ENCODE measurements at places on chromosomes 7 and 10.

GRCh38 chr7:95303013-95303905 is 21.1 kb downstream of the PON1 start:
- no peak for DNase-seq

DNA sequence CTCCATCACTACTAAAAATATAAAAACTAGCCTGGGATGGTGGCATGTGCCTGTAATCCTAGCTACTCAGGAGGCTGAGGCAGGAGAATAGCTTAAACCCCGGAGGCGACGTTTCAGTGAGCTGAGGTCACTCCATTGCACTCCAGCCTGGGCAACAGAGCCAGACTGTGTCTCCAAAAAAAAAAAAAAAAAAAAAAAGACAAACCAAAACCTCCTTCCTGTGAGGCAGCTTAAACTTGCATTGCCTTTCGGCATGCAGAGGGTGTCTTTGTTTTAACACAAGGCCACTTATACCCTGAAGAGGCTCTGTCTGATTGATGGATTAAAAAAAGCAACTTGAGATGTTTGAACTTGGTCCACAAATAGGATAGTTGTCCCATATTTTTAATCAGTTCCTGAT is 128.4 kb upstream of the RSU1 start:
- no peak for DNase-seq

GRCh38 chr7:150824379-150825177 is 24.0 kb downstream of the TMEM176A start:
- no peak for DNase-seq

GRCh38 chr7:21653623-21654022 is 110.8 kb downstream of the DNAH11 start:
- DNase-seq, result no peak

DNA sequence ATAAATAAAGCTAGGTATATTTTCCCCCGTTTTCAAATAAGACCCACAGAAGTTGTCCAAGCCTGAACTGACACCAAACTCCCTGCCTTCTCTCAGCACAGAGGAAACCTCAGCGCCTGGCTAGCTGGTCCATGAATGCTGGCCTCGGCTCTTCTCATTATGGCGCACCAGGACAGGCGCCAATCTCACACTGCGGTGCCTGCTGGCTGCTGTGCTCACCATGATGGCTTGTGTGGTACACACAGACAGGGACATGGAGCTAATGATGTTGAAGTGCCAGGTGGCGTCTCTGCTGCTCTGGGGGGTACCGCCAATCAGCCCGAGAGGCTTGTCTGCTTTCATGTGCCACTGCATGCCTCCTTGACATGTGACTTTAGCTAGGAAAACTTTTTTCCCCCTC is 43.2 kb upstream of the USP6NL start:
- DNase-seq, result no peak

GRCh38 chr10:99768556-99768955 is 13.9 kb upstream of the ABCC2 start:
- no peak for DNase-seq

DNA sequence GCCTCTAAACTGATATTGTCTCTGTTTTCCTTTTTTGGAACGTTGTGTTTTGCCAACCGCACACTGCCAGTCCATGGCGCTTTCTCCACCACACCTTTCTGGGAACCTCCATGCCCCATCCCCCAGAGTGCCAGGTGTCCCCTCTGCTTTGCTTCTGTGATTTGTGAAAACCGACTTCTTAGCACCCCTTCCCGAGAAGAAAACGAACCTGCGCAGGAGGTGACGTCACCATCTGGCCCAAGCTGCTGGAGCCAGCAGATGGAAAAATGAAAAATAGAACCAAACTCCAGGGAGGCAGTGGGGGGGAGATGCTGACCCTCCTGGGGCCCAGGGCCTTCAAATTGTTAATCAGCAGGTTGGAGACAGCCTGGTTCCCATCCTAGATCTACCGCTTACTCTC is 103.8 kb downstream of the HTR5A start:
- no peak for DNase-seq

GRCh38 chr7:132932296-132933071 is 149.4 kb downstream of the CHCHD3 start:
- DNase-seq, result no peak

GRCh38 chr7:44964384-44964830 is 14.4 kb downstream of the MYO1G start:
- DNase-seq, result no peak

- peak; percentile 92 for DNase-seq
Measured at GRCh38 chr7:76294344-76295024, 8.0 kb upstream of the HSPB1 start.

- DNase-seq, result no peak
Measured at GRCh38 chr10:44859546-44860285, 51.4 kb upstream of the TMEM72 start.

DNA sequence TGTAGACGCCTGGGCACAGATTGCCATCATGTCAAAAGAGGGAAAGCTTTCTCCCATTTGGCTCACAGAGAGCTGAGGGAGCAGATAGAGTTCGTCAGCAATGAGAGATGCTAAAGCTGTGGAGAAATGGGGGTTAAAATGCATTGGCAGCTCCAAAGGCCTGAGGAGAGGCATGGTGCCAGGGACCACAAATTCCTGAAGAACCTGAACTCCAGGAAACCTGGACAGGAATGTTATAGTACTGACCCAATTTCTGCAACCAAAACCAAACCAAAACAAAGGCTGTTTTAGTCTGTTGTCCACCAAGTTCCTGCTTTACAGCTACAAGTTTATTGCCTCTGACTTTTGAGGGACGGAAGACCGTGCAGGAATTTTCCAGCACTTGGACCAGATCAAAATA is 575.7 kb downstream of the REEP3 start:
- no peak for DNase-seq

DNA sequence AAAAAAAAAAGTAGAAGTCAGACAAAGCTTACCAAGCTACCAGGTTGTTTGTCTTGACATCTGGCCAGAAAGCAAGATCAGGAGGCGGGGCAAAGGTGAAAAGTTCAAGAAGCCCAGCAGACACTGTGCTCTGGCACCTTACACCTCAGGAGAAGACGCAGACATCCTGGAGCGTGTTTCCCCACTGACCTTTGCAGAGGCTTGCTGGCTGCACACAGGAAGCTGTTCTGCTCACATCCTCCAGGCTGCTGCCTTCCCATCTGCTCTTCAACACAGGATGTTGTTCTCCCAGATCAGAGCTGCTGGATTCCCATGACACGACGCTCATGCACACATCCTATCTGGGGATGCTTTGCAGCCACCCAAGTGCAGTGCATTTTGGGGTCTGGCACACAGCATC is 174.4 kb upstream of the KIAA1217 start:
- DNase-seq, result no peak

DNA sequence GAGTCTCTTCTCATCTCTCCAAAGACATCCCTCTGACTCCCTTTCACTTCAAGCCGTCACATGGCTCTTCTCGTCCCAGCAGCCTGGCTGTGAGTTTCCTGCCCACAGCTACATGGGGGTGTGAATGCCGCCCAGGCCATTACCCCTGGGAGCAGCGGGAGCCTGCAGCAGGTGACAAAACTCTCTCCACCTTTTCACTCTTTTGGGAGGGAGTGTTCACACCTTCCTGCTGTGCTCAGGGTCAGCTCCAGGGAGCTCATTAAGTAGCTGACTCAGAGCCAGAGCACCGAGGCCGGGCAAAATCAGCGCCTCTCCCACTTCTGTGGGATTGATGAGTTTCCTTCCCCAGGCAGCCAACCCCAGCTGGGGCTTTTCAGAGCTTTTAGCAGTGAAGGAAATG is 271.3 kb downstream of the TYW1 start:
- no peak for DNase-seq

DNA sequence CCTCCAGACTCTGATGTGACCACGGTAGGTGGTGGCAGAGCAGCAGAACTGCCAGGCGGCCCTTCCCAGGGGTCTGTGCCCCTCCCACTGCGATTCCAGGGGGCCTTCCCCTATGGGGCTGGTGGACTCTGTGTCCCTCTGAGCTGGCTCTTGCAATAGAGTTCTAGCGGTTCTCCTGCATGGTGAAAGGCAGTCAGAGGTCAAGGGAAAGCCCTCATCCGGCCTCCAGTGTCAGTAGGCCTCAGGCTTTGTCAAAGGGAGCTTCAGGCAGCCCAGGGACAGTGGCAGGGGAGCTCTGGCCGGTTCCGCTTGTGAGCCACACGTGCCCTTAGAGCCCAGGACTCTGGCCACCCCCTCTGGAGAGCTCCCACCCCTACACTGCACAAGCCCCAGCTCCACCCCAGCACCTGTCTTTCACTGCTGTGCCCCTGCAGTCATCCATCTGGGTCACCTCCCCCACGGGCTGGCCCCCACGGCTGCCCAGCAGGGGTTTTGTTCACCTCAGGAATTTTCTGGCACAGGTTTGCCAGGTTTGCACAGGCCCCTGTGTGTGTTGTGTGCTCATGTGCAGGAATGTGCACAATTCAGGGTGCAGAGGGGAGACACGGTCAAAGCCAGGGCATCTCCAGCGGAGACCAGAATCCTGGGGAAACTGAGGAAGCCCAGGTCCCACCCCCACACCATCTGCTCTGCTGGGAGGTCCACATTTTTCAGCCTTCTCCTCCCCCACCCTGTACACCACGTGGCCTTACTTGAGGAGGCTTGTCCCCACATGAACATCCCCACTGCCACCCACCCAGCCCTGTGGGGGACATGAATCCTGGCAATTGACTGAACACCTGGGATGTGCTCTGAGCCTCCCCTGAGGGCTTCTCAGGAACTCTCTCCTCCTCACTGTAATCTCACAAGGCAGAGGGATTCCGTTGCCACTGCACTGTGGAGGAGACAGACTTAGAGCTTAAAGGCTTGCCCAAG is 23.8 kb downstream of the C10orf105 start:
- DNase-seq, result no peak

- no peak for DNase-seq
Measured at GRCh38 chr7:91713669-91714068, 166.8 kb downstream of the MTERF1 start.

DNA sequence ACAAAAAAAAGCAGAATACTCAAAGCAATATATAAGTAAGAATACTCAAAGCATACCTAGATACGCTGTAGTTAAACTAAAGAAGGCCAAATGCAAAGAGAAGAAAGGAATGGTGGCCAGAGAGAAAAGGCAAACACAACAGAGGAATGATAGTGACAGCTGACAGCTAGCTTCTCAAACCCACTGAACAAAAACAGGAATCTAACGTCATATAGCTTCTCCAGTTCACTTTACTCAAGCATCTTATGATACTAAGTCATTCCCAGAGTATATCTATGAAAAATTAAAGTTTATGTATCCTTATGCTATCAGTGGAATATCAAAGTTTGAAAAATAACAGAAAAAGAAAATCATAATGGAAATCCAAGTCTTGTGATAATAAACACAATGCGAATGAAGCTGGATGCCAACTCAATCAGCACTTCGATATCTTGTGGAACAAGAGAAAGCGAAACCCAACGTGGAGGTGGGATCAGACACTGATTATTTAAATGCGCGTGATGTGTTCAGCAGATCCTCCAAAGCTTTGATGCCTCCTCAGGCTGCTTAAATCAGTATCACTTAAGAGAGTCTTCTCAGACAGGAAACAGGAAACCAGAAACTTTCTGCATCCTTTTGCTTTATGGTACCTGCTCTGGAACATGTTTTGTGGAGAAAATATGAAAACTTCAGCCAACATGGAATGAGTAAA is 102.8 kb downstream of the PIP4K2A start:
- no peak for DNase-seq

- DNase-seq, result no peak
Measured at GRCh38 chr10:93452143-93452542, 30.0 kb downstream of the MYOF start.

DNA sequence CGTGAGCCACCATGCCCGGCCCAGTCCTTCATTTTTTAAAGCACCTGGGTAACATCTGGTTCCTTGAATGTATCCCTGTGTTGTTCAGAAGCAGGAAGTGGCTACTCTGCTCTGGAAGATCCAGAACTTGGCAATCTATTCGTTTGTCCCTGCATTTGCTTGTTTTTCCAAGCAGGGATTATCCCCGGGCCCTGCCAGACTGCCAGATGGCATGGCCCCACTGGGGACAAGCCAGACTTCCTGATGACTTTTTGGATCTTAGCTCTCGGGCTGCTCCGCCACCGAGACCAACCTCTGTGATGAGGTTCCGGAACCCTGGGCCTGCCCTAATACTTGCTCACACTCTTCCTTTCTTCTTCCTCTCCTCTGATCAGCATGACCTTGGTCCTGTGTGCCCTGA is 496.7 kb downstream of the TYW1 start:
- no peak for DNase-seq

GRCh38 chr7:48617993-48618392 is 306.4 kb upstream of the CDC14C start:
- no peak for DNase-seq

GRCh38 chr10:35413985-35414861 is 77.9 kb downstream of the CCNY start:
- no peak for DNase-seq

DNA sequence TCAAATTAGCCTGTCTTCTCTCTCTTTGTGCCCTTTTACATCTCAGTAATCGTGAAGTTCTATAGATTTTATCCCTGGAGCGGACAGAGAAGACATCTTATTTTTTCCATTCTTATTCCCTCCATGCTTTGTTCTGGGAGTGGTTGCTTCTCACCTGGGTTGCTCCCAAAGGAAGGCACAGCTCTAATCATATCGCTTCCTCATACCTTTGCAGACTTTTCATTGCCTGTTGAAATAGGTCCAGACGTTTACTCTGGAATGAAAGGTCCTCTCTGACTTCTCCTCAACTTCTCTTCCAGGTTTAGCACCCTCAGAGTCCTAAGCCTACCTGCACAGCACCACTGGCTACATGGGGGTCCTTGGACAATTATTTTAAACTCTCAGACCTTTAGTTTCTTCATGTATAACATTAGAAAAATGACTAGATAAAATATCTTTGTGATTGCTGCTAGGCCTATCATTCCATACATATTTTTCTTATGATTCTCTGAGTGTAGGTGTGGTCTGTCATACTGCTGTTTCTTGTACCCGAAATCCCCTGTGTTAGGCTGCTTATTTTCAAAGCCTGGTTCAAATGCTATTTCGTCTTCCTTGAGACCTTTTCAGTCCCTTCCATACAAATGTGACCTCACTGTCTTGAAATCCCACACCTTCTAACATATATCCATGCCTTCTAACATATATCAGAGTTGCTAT is 418.1 kb downstream of the GFRA1 start:
- DNase-seq, result no peak

DNA sequence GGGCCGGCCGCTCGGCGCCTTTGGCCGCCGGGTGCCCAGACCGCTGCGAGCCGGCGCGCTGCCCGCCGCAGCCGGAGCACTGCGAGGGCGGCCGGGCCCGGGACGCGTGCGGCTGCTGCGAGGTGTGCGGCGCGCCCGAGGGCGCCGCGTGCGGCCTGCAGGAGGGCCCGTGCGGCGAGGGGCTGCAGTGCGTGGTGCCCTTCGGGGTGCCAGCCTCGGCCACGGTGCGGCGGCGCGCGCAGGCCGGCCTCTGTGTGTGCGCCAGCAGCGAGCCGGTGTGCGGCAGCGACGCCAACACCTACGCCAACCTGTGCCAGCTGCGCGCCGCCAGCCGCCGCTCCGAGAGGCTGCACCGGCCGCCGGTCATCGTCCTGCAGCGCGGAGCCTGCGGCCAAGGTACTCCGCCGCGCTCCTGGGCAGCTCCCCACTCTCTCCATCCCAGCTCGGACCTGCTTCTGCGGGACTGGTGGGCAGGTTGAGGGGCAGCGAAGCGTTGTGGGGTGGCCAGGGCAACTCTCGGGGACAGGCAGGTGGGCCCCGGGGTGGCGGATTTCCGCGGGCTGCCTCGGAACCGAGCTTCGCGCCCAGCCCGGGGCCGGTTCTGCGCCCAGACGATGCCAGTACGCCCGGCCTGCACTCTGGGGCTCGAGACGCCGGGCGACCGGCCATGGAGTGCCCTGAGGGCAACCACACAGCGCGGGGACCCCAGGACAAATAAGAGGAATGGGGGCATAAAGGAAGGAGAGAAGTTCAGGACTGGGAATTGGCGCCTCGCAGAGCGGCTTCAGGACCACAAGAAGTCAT is 578 bp downstream of the HTRA1 start:
- no peak for DNase-seq

- no peak for DNase-seq
Measured at GRCh38 chr10:115063701-115064658, 29.2 kb upstream of the ATRNL1 start.
